ENCODE measurements at places on chromosomes 11 and 22.
A peak's percentile ranks its signal among the peaks of the same experiment; 100 is the strongest.

- no peak for DNase-seq
Measured at GRCh38 chr22:47606426-47606825, 844.0 kb downstream of the TBC1D22A start.

DNA sequence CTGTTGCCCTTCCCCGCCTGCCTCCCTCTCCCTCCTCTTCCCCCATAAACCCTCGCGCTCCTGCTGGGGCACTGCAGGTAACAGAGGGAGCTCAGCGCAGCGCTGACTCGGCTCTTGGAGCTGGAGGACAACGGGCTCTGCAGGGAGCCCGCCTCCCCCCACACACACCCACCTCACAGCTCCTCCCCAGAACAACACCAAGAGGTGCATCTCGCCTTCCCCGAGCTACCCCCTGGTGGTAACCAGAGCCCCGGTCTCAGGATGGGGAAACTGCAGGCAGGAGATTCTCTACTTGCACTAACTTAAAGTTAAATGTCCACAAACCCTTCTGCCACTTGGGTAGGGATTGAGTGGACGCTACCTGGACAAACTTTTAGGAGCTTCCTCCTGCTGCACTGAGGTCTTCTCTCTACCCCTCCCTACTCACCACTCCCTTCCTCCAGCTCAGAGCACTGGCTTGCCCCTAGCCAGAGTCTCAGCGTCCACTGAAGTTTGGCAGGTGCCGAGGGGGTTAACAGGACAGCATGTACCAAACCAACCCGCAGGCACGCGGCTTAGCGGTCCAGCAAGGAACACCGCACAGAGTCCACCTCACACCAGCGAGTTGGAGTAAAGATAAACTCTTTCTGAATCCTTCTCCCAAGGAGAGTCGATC lies 4.0 kb upstream of the SCN4B start:
- DNase-seq: no peak

GRCh38 chr22:17846326-17846992 lies 72.2 kb upstream of the BID start:
- DNase-seq: no peak

GRCh38 chr22:38923463-38924346 lies 33.7 kb upstream of the APOBEC3A start:
- no peak for DNase-seq

DNA sequence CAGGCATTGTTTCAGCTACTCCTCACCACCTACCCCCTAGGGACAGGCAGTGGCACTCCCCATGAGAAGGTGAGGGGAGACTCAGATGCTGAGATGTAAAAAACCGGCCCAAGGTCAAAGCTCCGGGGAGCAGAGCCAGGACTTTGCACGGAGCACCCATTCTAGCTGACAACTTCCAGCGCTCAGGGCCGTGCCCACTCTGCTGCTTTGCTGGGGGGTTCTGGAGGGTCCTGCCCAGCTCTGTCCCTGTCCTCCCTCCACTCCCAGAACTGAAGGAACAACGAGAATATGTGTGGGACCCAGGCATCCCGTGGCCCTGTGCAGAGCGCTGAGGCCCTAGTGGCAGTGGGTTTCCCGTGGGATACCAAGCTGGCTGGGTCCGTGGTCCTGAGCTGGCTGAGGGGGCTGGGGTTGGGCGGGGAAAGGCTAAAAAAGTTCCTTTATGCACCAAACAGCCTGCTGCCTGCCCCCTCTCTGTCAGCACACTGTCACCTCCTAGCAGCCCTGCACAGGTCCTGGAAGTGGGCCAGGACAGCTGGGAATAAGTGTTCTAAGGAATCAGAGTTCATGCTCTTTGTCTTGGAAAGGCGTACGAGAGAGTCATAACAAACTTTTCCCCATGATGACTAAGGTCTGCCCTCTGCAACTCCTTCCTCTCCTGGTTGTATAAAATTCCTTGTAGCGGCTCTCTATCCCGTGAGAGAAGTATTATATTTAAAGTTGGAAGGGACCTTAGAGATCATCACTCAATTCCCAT lies 1.9 kb downstream of the MS4A10 start:
- DNase-seq: no peak

- no peak for DNase-seq
Measured at GRCh38 chr11:27083241-27083640, 42.6 kb downstream of the BBOX1 start.

DNA sequence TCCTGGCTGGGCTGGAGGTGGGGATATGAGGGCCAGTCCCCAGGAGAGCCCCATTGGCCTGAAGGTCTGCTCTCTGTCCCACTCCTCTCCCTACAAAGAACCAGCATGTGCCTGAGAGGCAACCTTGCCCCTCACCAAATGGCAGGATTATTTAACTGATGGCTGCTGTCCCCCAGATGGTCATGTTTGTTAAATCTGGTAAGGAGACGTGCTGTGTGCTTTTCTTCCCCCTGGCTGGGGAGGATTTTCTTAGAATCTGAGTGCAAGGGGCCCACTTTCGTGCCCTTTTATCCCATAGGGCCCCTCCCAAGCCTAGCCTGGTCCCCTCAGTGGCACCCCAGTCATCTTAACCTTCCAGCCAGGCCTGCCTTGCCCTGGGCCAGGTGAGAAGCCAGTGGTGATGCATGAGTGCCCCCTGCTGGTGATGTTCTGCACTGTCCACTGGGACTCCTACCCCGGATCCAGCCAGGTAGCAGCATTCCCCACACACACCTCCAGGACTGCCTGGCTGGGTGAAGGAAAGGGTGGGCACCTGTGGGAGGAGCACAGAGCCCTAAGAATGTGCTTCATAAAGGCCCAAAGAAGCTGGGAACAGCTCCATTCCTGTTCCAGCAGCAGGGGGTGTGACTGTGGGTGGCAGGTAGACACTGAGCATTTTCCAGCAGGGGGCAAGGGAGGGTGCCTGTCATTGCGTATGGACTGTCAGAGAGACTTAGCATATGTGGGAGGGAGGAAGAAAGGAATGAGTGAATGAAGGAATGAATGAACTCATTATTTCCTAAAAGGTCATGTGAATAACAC lies 28.9 kb downstream of the MFNG start:
- DNase-seq: peak; percentile 87

DNA sequence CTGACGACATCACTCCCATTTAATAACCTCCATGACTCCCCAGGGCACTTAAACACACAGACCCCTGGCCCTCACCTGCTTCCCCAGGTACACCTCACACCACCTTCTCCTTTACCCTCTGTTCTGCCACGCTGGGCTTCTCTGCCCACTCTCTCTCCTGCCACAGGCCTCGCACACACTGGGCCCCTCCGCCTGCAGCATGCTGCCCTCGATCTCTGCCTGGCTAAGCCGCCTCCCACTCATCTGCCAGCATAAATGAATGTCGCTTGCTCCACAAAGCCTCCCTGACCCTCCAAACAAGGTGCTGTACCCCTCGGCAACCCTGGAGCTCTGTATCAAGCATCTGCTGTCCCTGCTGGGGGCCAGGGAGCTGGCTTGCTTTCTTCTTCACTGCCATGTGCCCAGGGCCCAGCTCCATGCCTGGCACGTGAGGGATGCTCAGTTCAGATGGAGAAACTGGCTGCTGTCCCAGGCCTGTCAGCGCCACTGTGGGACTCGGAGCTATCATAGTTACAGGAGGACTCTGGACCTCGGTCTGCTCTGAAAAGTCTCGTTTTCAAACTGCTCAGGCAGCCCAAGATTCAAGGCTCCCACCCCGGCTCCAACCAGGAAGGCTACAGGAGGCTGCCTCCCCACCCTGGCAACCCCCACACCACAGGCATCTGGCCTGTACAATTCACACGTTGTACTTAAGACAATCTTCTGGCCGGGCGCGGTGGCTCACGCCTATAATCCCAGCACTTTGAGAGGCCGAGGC lies 11.9 kb downstream of the TTLL1 start:
- no peak for DNase-seq

GRCh38 chr22:30433227-30433626 lies 7.7 kb downstream of the MTFP1 start:
- no peak for DNase-seq

GRCh38 chr22:38868886-38869381 lies 3.1 kb downstream of the CBX6 start:
- DNase-seq: peak; percentile 78

DNA sequence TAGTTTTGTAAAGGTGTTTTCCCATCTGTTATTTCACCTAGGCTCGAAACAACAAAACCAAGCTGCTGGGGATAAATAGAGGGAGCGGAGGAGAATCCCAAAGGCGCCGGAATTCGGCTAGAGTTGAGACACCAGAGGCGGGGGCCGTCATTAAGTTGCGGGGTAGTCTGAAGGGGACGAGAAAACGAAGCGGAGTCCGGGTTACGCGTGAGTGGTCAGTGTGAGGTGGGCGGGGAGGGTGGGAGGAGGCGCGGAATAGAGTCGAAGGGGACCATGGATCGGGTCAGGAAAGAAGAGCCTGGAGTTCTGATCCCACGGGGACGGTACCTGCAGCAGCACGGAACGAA lies 361 bp downstream of the SRPRA start:
- DNase-seq: no peak

GRCh38 chr11:117859488-117860112 lies 16.9 kb downstream of the FXYD6 start:
- DNase-seq: no peak

- DNase-seq: no peak
Measured at GRCh38 chr11:2708757-2709281, 9.0 kb upstream of the KCNQ1OT1 start.

GRCh38 chr11:117501237-117501898 lies 173.7 kb downstream of the CEP164 start:
- no peak for DNase-seq

- no peak for DNase-seq
Measured at GRCh38 chr11:46045811-46046210, 75.4 kb downstream of the PHF21A start.

- DNase-seq: no peak
Measured at GRCh38 chr11:88434333-88434976, 96.9 kb upstream of the CTSC start.

DNA sequence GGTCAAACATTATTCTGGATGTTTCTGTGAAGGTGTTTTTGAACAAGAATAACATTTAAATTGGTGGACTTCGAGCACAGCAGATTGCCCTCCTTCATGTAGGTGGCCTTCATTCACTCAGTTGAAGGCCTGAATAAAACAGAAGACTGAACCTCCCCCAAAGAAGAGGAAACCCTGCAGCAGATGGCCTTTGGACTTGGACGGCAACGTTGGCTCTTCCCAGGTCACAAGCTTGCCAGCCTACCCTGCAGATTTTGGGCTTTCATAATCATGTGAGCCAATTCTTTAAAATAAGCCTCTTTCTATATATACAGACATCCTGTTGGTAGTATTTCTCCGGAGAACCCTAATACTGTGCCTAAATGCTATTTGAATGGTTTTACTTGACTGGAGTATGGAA lies 432.2 kb upstream of the NARS2 start:
- no peak for DNase-seq

- no peak for DNase-seq
Measured at GRCh38 chr11:71499125-71499524, 27.9 kb upstream of the KRTAP5-7 start.

DNA sequence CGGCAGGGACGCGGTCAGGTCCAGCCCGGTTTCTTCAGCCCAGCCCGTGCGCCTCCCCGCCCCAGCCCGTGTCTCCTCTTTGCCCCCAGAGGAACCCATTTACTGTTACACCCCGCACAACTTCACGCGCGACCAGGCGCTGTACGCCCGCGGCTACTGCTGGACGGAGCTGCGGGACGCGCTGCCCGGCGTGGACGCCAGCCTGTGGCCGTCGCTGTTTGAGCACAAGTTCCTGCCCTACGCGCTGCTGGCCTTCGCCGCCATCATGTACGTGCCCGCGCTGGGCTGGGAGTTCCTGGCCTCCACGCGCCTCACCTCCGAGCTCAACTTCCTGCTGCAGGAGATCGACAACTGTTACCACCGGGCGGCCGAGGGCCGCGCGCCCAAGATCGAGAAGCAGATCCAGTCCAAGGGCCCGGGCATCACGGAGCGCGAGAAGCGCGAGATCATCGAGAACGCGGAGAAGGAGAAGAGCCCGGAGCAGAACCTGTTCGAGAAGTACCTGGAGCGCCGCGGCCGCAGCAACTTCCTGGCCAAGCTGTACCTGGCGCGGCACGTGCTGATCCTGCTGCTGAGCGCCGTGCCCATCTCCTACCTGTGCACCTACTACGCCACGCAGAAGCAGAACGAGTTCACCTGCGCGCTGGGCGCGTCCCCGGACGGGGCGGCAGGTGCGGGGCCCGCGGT lies 6.5 kb downstream of the PANX2 start:
- no peak for DNase-seq

DNA sequence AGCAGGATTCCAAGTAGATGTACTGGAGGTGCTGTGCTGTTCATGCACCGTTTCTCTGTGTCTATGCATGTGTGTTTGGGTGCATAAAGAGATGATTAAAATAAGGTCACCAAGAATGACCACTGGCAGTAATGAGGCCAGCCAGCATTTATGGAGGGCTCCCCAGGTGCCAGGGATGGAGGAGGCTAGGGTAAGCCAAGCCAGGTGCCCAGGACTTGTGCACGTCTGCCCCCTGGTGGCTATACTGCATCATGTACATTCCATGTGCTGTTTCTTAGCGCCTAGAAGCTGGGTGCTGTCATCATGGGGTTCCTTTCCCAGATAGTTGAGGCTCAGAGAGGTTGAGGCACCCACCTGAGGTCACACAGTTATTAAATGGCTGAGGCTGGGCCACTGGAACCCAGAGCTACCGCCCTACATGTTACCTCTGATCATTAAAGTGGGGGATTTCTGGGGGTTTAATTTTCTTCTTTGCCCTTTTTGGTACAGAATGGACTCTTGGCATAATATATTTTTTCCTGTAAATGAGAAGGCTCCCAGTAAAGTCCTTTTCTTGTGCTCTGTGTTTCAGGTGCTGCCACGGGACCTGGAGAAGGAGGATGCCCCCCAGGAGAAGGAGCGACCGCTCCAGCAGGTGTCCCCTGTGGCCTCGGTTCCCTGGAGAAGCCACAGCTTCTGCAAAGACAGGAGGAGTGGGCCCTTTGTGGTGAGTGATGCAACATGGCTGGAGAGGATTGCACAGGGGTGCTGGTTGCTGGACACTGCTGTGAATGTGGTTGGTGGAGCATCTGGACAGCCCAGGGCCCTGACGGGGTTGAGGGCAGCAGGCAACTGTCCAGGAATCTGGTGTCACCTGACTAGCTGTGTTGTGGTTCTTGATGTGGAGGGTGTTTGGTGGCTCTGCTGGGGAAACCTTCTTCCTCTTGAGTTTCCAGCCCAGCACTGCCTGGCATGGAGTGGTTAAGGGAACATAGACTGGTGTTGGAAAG lies 96.4 kb downstream of the KIAA1671 start:
- peak; percentile 70 for DNase-seq

GRCh38 chr11:8959546-8960166 lies 4.6 kb downstream of the TMEM9B start:
- DNase-seq: no peak

GRCh38 chr22:46290121-46290842 lies 6.4 kb upstream of the GTSE1 start:
- DNase-seq: no peak

GRCh38 chr11:34151916-34152845 lies 46.8 kb downstream of the NAT10 start:
- no peak for DNase-seq

- peak; percentile 19 for DNase-seq
Measured at GRCh38 chr11:120336641-120337354, 585 bp downstream of the ARHGEF12 start.

DNA sequence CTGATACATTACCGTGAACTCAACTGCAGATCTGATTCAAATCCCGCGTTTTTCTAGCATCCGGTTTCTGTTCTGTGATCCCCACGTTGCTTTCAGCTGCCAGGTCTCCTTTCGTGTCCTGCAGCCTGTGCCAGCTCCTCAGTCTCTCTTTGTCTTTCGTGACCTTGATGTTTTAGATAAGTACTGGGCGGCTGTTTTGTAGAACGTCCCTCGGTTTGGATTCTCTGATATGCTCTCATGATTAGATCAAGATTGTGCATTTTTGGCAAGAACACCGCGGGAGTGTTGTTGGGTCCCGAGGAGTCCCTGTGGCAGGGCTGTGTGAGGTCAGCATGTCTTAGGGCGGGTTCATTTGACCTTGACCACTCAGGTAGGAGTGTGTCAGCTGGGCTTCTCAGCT lies 38.6 kb downstream of the KCNQ1 start:
- DNase-seq: no peak

GRCh38 chr11:6634534-6634933 lies 15.3 kb upstream of the TPP1 start:
- no peak for DNase-seq
